ENCODE measurements at places on chromosomes 6 and 20. TPM values are rescaled to one million over a fixed set of nuclear protein-coding genes. Genes with fewer than 3 reads are reported as not detected.

SLC17A2 gene
- not detected for total RNA-seq

GPR6 gene
- not detected for total RNA-seq

FILIP1 gene
- 1.3 TPM for total RNA-seq

MACROD2 gene
- 0.44 TPM for total RNA-seq

ECHDC1 gene
- 64.1 TPM for total RNA-seq

RAET1L gene
- total RNA-seq, result not detected

FOXS1 gene
- total RNA-seq, result 0.12 TPM

HNF4A gene
- total RNA-seq, result not detected

MTCH1 gene
- 490 TPM for total RNA-seq

SLC17A3 gene
- not detected for total RNA-seq

ZBTB22 gene
- 18.0 TPM for total RNA-seq

MANEA gene
- total RNA-seq, result 5.9 TPM

SDC4 gene
- total RNA-seq, result 177 TPM

CPXM1 gene
- 0.15 TPM for total RNA-seq
